ENCODE measurements at places on chromosomes 16 and 17.

- no peak for DNase-seq
Measured at GRCh38 chr17:80428363-80428762, 13.4 kb downstream of the ENDOV start.

- DNase-seq: no peak
Measured at GRCh38 chr16:68574479-68574878, 35.4 kb downstream of the ZFP90 start.

GRCh38 chr16:65308506-65308905, 186.6 kb upstream of the CDH11 start:
- no peak for DNase-seq

- peak; percentile 52 for DNase-seq
Measured at GRCh38 chr16:19071811-19072777, 4.7 kb downstream of the COQ7 start.

- no peak for DNase-seq
Measured at GRCh38 chr16:68700831-68701230, 36.3 kb upstream of the CDH1 start.

DNA sequence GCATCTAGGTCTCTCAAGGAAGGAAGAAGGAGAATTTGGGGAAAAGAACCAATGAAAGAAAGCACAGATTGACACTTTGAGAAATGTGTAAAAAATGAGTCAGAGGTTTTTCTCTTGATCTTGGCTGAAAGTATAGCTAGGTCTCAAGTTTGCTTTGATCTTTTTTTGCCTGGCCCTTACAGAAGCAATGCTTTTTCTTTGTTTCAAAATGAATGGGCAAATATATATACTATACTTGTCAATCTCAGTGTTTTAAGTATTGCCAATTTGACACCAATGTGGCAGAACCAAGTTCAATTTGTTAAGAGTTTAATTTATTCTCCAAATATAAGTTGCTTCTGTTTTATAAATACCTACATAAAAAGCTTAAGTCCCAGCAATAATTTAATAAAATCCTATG, 119.6 kb downstream of the PPM1E start:
- DNase-seq: no peak
